ENCODE measurements at places on chromosomes 2 and 18. TPM values are rescaled to one million over a fixed set of nuclear protein-coding genes. Genes with fewer than 3 reads are reported as not detected.

Gene CCNT2
- total RNA-seq = 22.5 TPM

Gene B3GNT7
- total RNA-seq = 0.44 TPM

Gene WNT6
- total RNA-seq = not detected

Gene ADRA2B
- not detected for total RNA-seq

Gene UGT1A10
- total RNA-seq = not detected

Gene G6PC2
- not detected for total RNA-seq

Gene DCDC2C
- total RNA-seq = not detected

Gene NLRC4
- total RNA-seq = not detected

Gene ABHD1
- not detected for total RNA-seq

Gene ZSCAN30
- 12.3 TPM for total RNA-seq

Gene ANKRD53
- 0.34 TPM for total RNA-seq

Gene UNC80
- 0.06 TPM for total RNA-seq

Gene REG1B
- not detected for total RNA-seq
